ENCODE measurements at places on chromosomes 2 and 18.

- DNase-seq, result no peak
Observed at GRCh38 chr18:28062443-28062842, 114.5 kb downstream of the CDH2 start.

GRCh38 chr18:44773640-44774155, 93.0 kb downstream of the SETBP1 start:
- no peak for DNase-seq

GRCh38 chr2:150480241-150480640, 7.2 kb downstream of the RND3 start:
- no peak for DNase-seq

GRCh38 chr2:200810998-200811332, 745 bp upstream of the BZW1 start:
- DNase-seq, result no peak

DNA sequence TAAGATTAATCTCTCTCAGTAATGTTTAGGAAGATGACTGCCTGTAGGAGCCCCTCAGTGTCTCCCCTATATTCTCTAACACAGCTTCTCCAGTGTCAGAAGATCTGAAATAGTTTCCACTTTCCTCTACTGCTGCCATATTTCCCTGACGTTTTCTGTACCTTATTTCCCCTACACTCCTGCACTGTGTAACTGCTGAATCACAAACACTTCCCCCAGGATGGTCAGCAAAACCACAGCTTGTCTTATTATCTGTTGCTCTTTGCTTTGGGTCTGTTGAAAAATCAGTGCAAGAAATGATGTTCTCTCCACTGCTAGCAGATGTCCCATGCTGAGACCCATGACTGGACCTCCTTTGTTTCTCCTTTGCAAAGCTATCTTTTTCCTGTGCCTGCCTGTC, 441.7 kb downstream of the EPHA4 start:
- DNase-seq, result no peak

- no peak for DNase-seq
Observed at GRCh38 chr2:160700021-160700814, 206.6 kb upstream of the RBMS1 start.

DNA sequence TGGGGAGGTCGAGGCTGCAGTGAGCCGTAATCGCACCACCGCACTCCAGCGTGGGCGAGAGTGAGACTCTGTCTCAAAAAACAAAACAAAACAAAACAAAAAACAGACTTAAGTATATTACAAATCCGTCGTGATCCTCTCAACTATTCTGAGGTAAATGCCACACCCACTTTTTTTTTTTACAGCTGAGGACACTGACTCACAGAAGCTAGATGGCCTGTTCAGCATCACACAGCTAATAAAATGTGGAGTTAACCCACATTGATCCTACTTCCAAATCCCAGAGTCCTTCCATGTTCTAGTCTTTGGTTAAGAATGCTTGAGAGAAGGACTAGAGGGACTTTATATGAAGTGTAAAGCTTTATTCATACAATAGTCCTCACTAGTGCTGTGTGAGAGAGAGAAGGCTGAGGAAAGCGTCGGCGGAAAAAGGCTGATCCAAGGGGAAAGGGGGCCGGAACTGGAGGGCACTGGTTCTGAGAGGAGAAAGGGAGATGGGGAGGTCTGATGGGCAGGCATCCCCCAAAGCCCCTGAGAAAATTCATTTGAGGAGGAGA, 627 bp downstream of the RNF25 start:
- DNase-seq, result no peak

GRCh38 chr18:54440292-54440691, 82.6 kb downstream of the C18orf54 start:
- no peak for DNase-seq

DNA sequence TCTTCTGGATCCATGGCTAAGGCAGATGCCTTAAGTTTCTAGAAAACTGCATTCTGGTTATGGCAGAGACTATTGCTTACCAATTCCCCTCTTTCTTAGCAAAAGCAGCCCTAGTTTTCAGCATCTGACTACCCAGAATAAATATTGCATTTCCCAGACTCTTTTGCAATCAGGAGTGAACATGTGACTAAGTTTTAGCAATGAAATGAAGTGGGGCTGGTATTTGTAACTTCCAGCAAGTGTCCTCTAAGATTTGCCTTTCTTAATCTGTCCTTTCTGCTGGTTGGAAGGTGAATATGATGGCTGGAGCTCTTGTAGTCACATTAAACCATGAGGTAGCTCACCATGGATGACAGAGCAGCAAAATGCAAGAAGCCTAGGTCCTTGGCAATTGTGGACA, 132.9 kb upstream of the PKDCC start:
- DNase-seq, result no peak

DNA sequence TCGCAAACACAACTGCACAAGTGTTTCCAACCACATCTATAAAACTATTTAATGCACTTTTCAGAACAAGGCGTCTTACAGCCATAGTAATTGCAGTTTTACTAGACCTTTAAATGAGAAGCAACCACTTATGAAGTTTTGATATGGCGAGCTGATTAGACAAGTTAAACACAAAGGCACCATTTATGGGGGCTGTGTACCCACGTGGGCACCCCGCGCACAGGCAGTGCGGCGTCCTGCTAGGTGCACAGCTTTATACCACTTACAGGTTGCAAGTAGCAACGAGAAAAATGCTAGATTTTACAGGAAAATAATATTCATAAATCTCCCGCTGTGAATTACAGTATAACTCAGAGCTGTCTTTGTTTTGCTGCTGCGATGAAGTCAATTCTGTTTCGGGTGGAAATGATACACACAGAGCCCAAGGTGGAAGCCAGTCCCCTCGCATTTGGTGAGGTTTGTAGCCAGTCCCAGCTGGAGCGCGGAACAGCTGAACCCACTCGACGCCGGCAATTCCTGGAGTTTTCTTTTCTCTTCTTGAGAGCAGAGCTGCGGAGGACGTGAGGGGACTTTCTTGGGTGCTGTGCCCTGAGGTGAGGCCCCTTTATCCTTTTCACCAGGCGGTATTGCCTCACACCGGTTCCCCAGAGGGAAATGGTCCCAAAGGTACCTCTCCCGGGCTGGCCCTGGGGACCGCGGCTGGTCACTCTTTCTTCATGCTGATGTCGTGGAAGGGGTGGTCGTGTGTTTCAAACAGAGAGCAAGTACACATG, 76.7 kb downstream of the PTGR3 start:
- no peak for DNase-seq

DNA sequence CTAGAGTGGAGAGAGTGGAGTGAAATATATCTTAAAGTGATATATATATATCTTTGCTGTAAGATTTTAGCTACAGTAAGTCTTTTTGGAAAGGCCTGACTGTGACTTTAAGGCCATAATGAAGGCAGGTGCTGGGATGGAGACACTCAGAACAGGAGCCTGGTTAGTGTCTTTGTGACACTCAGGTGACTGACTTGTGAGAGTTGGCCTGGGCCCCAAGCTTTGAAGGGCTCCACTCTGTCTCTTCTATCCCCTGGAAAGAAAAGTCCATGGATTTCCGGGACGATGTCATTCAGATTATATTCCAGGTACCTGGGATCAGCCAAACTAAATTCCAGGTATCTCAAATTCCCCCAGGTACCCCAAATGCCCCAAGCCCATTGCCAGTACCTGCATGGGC, 276.6 kb downstream of the PDE11A start:
- DNase-seq, result no peak

- no peak for DNase-seq
Observed at GRCh38 chr2:28414583-28414982, 21.9 kb downstream of the FOSL2 start.

- DNase-seq, result no peak
Observed at GRCh38 chr2:113260991-113261390, 17.7 kb downstream of the PAX8 start.

GRCh38 chr2:209970271-209970670, 32.2 kb upstream of the RPE start:
- no peak for DNase-seq

GRCh38 chr2:157559061-157559460, 69.6 kb downstream of the ACVR1C start:
- DNase-seq, result no peak

DNA sequence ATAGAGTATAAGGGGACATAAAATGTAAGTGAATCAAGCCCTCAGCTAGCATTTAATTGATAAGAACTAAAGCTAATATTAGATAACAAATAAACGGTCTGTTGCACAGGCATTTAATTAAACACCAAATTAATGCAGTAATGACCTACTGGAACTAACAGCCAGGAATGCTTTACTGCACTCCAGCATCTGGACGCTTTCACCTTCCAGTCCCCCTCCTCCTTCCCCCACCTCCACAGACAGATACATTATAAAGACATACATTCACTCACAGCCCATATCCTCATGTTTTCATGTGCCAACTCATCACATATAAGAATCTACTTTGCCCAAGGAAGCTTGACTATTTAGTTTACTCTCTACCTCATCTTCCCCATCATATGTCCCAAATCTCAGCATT, 337.4 kb upstream of the PIK3C3 start:
- DNase-seq, result no peak

DNA sequence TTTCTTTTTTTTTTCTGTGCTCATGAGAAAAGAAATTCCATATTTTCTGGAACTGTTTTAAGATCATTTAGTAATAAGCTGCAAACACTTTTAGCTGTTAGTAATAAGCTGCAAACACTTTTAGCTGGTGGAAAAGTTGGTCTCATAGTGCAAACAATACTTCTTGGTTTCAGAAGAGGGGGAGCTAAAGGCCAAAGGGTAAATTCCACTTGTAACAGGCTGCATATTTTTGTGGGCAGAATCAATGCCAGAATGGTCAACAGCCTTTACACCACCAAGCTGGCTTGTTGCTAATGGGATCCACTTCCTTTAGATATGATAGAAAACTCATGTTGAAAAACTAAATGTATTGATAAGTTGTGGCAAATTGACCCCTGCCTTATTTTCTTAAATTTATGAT, 356.8 kb downstream of the NR4A2 start:
- no peak for DNase-seq

DNA sequence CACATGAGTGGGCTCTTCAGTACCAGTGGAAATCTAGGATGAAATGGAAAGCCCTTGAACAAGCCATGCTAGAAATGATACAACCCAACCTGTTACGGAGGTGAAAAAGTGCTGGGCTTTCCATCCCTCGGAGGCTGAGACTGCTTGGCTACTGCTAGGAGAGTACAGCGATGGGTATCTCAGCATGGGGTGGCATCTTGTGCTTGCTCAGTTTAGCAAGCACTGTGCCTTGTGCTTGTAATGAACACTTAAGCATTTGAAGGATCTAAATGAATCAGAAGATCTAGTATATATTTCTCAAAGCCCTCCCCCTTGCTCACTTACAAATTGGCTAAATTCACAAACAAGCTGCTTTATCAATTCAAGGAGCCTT, 44.3 kb upstream of the EHBP1 start:
- no peak for DNase-seq

DNA sequence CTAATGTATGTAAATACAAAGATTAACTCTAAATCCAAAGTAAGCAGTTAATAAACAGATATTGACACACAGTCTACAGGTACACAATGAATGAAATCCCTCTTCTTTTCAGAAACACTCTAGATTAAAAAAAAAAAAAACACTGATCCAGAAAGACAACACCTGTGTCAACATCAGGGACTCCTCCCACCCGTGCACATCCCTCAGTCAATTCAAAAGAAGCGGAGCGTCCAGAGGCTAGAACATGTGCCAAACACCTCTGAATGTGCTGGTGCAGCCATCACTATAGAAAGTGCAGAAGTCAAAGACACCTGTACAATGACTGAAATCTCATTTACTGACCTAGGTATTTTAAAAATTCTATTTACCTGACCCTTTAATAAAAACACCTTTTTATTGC, 622.6 kb upstream of the ID2 start:
- DNase-seq, result peak; percentile 50

GRCh38 chr18:76691800-76692199, 130.6 kb upstream of the ZNF236 start:
- no peak for DNase-seq

GRCh38 chr2:75157435-75157834, 41.9 kb downstream of the TACR1 start:
- no peak for DNase-seq

DNA sequence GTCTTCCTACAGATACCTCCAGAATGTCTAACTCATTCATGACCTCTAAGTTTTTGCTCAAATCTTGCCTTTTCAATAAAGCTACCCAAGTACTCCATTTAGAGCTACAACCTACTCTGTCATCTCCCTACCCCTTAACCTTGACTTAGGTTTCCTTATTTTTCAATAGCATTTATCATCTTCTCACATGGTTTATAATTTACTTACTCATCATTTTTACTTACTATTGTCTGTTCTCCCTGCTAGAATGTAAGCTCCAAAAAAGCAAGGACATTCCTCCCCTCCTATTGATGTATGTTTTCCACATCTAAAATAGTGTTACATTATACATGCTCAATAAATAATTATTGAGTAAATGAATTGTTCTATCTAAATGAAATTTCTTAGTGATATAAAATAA, 3.1 kb upstream of the GCA start:
- no peak for DNase-seq

DNA sequence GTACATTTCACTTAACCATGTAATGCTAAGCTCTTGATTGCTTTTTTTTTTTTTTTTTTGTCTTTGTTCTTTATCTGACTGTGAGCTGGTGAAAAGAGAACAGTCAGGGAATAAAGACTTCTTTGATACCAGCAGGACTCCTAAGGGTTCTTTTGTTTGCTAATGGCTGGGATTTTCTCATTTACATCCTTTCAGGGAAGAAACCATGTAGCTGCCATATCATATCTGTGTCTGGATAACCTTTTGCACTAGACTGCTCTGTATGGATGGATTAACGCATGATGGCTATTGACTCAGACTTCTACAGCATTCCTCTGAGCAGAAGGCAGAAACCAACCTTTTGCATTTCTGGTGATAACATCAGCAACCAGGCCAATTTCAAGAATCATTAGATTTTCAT, 504.0 kb downstream of the LRRTM4 start:
- DNase-seq, result no peak

DNA sequence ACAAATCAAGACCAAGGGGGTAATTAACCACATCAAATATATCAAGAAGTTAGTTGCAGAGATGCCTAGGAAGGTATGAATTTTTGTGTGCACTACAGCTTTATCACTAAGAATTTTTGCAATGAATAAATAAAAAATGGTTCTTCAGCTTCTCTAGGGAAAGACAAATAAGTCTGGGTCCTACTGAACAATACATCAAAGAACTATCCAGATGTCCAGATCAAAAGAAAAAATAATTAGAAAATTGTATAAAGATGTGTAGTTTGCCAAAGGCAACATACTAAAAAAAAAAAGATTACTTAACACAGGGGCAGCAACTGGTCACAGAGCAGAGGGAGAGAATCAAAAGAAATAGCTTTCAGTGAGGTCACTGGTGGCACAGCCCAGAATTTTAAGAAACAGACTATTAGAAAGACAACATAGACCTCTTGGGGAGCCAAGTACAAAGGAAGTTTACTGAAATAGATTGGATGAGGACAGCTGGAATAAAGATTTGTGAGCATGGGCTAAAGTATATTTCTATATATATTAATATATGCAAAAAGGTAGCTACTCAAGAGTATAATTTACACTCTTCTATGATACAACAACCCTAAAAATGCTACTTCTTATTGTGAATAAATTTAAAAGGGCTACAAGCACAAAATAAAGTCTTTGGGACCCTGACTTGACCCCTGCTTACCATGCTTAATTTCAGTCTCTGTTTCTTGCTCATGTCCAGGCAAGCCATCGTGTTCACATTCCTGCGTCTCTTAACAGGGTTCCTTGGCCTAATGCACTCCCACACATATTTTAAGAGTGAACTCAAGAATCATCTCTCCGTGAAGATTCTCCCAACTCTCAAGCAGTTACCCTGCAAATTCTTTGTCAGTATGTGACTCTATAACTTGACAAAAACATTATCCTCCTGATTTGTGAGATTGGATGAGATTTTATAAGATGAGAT, 99.0 kb upstream of the GRB14 start:
- no peak for DNase-seq

Data from NCI-H1436 treated with DMSO at 0.1 percent for 48 hours (cell line).